Renal pelvis (tissue), 12 donors: ENCODE measurements at places on chromosomes 13 and 19. TPM values are rescaled to one million over a fixed set of nuclear protein-coding genes. Genes with fewer than 3 reads are reported as not detected.

DNA sequence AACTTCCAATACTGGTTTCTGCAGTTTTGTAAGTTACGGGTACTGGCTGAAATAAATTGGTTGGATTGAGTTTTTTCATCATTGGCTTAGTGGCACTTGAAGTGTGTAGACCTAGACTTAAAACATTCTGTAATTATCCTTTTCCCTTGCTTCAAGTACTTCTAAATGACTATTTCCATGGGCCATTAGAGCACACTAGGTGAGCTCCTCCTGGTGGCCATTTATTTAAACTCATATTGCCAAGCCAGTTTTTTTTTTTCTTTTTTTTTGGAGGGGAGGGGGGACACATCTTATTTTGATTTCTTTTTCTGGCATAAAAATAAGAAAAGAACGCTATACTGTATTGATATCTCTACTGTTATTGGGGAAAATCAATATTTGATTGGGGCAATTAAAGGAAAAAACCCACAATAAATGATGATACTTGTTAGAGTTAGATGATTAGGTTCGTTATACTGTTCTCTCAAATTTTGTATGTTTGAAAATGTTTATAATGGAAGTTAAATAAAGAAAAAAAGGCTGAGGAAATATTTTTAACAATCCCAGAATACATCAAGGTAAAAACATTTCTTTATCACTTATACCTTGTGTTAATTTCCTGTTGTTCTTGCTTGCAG is 82.9 kb downstream of the PDS5B start:
- DNase-seq: peak; percentile 26

DNA sequence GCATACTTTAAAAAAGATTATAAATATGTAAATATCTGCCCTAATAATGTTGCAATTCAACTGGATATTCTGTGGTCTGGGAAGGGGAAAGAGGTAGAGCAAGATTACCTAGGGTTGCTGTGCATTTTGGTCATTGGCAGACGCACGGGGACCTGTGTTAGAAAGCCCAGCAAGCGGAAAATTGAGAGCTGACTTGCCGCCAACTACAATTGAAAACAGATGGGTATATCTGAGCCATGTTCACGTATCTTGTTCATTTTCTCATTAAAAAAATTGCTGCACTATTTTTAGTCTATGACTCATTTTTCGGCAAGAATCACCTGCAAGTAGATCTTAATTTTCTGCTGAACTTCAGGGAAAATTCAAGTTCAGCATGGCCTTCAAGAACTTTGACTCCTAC is 308.5 kb upstream of the TMTC4 start:
- no peak for DNase-seq

GRCh38 chr19:39252458-39252857 is 3.8 kb upstream of the IFNL4 start:
- no peak for DNase-seq

- DNase-seq: no peak
These were observed 393.7 kb downstream of the FOXO1 start for GRCh38 chr13:40272776-40273139.

DNA sequence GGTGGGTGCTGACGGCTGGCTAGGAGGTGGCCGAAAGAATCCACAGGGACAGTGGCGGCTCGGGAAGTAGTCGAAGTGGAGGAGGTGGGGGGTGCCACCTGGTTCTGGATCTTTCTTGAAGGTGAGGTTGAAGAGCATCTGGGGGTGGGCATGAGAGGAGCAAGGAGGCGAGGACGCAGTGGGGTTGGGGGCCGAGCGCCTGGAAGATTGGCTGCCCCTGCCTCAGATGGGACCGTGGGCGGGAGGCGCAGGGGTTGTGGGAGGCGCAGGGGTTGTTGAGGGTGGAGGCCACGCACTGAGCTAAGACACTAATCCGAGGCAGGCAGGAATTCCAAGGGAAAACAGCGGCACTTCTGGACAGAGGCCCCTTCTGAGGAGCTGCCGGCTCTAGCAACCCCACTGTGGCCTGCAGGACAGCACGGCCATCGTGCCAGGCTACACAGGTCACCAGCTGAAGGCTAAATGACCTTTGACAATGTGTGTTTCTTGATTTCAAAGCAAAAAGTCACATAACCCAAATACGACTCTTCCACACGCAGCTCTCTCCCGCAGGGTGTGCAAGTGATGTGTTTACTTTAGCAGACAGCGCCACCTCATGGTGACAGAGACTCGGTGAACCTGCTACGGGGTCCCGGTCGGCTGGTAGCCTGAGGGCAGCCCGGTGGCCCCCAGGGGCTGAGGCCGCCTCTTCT is 44.1 kb upstream of the RANBP3 start:
- peak; percentile 85 for DNase-seq

The HSD11B1L gene
- polyA plus RNA-seq: 15.2 TPM

The NLRP9 gene
- not detected for polyA plus RNA-seq

The ZNF91 gene
- 42.9 TPM for polyA plus RNA-seq
